Stimulated activated CD8-positive, alpha-beta memory T cell treated with anti-CD3 and anti-CD28 coated beads, Interleukin-4, amount 100 ng/mL, for 24 hours (primary cell): ENCODE measurements at places on chromosomes 3 and 15.

- no peak for DNase-seq
Observed at GRCh38 chr15:58704155-58704865, 45.2 kb downstream of the ADAM10 start.

- DNase-seq = no peak
Observed at GRCh38 chr15:95175914-95176658, 944.7 kb downstream of the MCTP2 start.

DNA sequence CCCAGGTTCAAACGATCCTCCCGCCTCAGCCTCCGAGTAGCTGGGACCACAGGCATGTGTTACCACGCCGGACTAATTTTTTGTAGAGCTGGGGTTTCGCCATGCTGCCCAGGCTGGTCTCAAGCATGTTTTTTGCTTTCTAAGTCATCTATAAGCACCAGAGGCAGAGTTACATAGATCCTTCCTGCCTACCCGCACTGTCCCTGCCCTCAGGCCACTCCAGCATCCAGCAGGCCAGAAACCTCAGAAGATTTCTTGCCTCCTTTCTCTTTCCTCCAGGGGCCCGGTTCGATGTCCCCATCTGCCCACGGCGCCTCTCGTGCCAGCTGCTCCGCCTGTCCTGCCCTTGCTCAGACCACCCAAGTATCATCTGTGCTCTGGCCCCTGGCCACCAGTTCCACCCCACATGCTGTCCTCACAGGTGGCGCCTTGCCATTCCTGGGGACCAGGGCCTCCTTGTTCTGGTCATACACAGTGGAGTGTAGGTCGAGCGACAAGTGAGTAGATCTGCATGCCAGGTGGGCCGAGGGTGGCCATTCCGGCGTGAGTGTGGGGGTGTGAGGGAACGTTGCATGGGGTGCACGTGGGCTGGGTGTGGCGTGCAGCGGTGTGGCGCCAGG, 27.3 kb downstream of the KLHDC8B start:
- DNase-seq = no peak

- DNase-seq = no peak
Observed at GRCh38 chr3:173690542-173691180, 293.1 kb downstream of the NLGN1 start.

DNA sequence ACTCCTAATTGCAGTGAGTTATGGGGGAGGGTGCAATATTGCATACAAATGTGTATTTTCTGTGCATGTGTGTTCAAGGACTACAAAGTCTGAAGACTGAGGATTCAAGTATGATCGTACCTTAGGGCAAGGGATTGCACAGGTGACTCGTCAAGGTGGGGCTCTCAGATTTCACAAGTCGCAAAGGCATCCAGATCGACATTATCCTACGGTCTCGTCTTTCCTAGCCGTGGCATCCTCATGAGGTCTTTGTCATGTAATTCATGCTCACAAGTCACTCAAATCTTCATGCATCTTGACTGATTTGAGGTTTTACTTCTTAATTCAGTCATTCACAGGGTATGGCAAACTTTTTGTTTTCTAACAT, 191.4 kb upstream of the HES1 start:
- DNase-seq = no peak

- no peak for DNase-seq
Observed at GRCh38 chr15:62873203-62873602, 169.3 kb upstream of the TPM1 start.

GRCh38 chr15:29696950-29697738, 125.1 kb downstream of the TJP1 start:
- DNase-seq = no peak

DNA sequence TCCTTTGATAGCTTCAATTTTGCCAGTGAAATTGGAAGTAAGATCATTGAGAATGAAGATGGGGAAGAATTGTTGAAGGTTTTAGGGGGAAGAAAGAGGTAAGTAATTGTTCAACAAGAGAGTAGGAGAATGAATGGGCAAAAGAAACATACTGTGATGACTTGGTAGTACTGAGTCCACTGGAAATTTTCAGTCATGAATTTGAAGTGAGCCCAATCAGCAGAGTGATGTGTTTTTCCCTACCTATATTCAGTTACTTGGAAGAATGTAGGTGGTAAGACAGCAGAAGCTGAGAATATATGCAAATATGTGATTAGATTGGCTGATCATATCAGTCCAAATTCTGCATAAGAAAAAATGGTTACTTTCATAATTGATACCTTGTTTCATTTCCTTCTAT, 569.6 kb downstream of the AGBL1 start:
- DNase-seq = no peak

- DNase-seq = no peak
Observed at GRCh38 chr15:28101983-28102441, 2.9 kb upstream of the OCA2 start.

- DNase-seq = no peak
Observed at GRCh38 chr3:127697551-127698240, 24.9 kb downstream of the ABTB1 start.

DNA sequence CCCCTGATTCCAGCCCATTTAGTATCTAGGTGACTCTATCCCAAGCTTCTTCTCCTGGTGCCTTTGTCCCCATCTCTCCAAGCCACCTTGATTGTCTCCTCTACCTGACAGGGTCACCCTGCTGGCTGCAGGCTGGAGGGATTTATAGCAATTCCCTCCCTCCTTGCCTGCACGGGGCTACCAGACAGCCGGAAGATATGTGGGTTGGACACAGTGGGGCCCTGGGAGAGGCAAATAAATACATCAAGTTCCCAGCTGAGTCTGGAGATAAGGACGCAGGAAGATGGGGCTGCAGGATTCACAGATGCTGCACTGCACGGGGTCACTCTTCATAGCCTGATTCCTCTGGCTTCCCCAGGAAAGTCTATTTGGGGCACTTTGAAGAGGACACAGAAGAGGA, 9.3 kb upstream of the ISLR2 start:
- no peak for DNase-seq

DNA sequence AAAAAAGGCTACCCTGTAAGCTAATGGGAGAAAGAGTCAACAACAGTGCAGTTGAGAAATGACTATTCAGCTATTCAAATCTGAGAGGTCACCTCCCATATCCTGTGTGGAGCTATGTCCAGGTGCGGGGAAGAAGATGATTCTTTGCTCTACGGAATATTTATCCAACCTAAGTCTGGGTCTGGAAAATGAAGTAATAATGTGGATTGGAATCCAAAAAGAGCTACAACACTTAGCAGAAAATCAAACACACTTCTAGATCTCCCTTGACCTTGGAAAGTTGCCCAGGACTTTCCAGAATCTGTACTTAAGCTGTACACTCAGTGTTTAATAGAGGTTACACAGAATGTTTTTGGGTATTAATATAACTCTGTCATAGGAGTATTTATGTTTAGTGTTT, 251.9 kb downstream of the NAALADL2 start:
- no peak for DNase-seq

DNA sequence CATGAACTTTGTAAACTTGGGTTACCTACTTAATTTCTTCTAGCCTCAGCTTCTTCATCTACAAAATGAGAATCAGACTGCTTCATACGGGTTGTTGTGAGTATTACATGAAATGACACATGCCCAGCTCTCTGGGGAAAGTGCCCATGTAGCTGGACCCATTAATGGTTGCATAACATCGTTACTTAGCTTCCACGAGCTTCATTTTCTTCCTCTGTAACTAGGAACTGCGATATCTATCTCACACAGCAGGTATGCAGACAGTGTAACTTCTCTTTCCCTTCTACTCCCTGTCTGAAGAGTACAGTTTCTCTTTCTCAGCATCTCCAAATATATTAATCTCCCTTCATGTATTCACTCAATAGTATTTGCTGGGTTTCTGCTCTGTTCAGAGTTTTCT, 37.9 kb upstream of the DLG1 start:
- no peak for DNase-seq

DNA sequence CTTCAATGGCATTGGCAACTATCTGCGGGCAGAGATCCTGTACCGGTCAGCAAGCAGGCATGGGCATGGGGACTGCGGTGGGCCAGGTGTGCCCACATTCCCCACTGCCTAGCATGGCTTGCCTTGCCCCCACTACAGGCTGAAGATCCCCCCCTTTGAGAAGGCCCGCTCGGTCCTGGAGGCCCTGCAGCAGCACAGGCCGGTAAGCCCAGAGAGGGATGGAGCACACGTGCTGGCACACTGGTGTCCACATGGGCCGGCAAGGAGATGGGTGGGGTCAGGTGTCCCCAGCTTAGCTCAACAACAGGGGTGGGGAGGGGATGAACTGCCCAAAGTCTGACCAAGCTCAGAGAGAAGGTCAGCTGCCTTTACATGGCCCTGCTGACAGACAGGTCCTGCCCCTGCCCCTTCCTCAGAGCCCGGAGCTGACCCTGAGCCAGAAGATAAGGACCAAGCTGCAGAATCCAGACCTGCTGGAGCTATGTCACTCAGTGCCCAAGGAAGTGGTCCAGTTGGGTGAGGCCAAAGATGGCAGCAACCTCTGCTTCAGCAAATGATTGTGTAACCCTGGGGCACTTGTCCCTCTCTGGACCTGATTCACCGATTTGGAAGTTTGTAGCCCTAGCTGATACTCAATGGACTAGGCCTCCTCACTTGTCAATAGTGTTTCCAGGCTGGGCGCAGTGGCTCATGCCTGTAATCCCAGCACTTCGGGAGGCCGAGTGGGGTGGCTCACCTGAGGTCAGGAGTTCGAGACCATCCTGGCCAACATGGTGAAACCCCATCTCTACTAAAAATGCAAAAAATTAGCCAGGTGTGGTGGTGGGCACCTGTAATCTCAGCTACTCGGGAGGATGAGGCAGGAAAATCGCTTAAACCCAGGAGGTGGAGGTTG, 5.6 kb downstream of the NEIL1 start:
- DNase-seq = no peak

- no peak for DNase-seq
Observed at GRCh38 chr3:141797819-141798447, 34.7 kb downstream of the GRK7 start.

GRCh38 chr3:187025656-187026316, 95.5 kb downstream of the ST6GAL1 start:
- no peak for DNase-seq

- DNase-seq = no peak
Observed at GRCh38 chr15:71353171-71353570, 237.9 kb downstream of the THSD4 start.

DNA sequence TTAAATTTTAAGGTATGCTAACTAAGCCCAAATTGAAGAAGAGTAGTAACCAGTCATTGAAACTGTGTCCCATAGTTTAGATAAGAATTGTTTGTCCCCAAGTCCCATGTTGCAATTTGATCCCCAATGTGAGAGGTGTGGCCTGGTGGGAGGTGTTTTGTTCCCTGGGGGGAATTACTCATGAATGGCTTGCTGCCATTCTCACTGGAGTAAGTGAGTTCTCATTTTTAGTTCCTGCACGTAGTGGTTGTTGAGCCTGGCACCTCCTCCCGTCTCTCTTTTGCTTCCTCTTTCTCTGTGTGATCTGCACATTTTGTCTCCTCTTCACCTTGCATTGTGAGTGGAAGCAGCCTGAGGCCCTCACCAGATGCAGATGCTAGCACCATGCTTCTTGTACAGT, 1271.0 kb downstream of the NSUN3 start:
- no peak for DNase-seq

DNA sequence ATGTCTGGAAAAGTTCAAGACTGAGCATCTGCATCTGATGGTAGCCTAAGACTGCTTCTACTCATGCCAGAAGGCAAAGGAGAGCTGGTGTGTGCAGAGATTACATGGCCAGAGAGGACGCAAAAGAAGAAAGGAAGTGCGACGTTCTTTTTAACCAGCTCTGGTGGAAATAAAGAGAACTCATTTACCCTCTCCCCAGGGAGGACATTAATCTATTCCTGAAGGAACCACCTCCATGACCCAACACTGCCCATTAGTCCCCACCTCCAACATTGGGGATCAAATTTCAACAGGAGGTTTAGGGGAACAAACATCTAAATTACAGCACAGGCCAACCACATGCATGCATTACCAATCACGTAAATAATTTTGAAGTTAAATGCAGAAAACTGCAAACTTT, 1.5 kb upstream of the NCK1 start:
- DNase-seq = no peak

GRCh38 chr3:14016900-14017475, 107.7 kb downstream of the CHCHD4 start:
- no peak for DNase-seq

GRCh38 chr3:12999147-13000140, 73.8 kb downstream of the IQSEC1 start:
- DNase-seq = no peak

- no peak for DNase-seq
Observed at GRCh38 chr3:150653110-150653561, 50.0 kb downstream of the SELENOT start.
